Transverse colon (tissue), 4 donors: ENCODE measurements at places on chromosomes 4 and X. TPM values are rescaled to one million over a fixed set of nuclear protein-coding genes. Genes with fewer than 3 reads are reported as not detected.

CTAG2 gene
- not detected for total RNA-seq

DNA sequence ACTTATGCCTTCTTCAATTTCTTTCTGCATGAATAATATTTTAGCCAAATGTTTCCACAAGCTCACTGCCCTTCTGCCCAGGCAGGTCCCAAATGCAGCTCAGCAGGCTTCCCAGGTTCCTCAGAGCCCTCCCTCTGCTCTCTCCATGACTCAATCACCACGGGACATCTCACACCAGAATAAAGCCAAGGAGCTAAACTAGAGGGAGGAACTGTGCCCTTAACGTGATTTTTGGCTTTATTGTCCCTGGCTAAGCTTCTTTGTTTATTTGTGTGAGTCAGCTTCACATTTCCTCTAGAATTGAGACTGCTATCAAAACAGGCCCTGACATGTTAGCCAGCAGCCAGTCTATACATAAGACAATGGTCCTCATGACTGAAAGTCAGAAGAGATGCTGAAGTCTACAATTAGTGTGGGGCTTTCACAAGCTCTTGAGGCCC is 186.4 kb upstream of the GALNT7 start:
- no peak for DNase-seq

DNA sequence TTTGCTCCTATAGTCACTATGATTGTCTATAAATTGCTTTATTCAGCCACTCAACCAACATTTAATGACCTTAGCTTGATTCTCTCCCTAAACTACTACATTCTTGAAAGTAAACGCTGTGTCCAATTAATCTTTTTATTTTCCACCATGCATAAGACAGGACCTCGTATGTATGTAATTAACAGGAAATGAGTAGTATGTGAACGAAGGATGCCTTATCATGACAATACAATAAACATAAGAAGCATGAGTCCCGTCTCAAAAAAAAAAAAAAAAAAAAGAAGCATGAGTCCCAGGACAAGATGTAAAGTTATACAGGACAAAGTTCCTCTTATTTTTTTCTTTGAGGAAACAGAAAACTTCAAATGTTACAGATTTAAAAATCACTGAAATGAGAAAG is 92.5 kb downstream of the PPP3CA start:
- DNase-seq = no peak

DNA sequence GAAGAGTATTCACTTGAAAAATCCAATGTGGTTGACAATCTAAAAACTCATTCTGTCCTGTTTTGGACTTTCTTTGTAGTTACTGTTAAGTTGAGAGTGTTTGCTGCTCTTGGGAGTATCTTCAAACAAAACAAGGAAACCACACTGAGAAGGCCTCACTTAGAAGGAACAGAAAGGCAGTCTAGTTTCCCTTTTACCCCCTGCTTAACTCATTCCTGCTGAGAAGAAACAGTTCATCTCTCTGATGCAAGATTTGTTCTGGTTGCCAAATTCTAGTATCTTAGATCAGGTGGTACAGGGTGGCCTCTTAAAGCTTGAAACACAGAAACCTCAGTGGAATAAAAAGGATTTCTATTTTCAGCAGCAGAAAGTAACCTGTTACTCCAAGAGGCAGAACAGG is 41.4 kb downstream of the GUCY2F start:
- DNase-seq = no peak

- no peak for DNase-seq
These were observed 111.7 kb downstream of the CDKL5 start for GRCh38 chrX:18537068-18537467.
